ENCODE measurements at places on chromosomes 5 and 9.

DNA sequence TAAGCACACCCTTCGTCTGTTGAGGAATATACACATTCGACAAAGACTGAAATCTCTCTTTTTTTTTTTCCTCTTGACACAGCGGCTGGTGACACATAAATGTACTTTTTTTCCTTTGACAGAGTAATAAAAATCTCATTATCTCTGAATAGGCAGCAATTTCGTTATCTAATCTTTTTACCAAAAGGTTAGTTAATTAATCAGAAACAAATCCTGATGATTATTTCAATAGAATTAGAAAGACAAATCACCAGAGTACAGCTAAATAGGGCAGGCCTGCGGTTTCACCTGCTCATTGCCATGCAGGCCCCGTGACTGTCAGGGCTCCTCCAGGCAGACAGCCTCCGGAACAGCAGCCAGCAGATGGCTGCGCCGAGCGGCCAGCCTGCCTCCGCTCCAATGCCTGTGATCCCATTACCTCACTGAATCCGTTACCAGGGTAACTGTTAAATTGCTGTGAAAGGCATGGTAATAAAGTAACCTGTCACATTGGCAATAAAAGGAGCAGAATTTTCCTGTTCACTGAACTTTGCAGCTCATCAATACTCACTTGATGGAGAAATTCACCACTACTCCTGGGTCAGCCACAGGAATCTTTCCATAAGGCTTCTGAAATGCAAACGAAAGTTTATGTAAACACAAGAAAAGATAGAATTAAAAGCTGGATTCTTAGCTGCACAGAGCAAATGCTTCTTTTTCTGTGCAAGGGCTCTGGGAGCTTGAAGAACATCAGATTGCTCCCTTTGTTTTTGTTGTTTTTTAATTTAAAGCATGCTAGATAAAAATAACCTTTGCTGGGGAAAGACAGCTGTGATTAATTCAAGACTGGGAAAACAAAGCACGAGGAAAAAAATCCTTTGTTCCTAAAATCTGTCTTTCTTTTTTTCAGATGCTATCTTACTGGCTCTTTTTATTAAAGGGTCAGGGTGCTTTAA, 666.4 kb upstream of the ZNF608 start:
- peak; percentile 55 for DNase-seq

DNA sequence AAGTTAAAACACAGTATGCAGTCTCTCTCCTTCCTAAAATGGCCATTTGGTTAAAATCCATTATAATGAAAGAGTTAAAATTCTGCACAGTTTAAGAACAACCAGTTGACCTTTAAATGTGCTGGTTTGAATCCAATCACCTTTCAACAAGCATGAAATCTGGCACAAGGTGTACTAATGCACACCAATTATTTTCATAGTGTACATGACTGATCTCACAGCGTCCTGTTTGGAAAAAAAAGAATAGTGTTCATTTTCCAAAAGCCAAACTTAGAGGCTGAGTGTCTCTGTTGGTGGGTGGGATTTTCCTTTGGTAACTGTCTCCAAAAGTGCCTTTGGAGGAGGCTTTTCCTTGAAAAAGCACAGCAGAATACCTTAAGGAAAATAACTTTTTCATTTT, 180.6 kb downstream of the DEPDC1B start:
- DNase-seq = no peak

GRCh38 chr9:98708933-98709911, at the start of gene GABBR2:
Gene GABBR2, minus strand, starts transcription at chr9:98708935. Its CDS starts 198 bp downstream, at chr9:98708737.
- no peak for DNase-seq

GRCh38 chr9:128802482-128802881, 15.4 kb downstream of the TBC1D13 start:
- DNase-seq = no peak

DNA sequence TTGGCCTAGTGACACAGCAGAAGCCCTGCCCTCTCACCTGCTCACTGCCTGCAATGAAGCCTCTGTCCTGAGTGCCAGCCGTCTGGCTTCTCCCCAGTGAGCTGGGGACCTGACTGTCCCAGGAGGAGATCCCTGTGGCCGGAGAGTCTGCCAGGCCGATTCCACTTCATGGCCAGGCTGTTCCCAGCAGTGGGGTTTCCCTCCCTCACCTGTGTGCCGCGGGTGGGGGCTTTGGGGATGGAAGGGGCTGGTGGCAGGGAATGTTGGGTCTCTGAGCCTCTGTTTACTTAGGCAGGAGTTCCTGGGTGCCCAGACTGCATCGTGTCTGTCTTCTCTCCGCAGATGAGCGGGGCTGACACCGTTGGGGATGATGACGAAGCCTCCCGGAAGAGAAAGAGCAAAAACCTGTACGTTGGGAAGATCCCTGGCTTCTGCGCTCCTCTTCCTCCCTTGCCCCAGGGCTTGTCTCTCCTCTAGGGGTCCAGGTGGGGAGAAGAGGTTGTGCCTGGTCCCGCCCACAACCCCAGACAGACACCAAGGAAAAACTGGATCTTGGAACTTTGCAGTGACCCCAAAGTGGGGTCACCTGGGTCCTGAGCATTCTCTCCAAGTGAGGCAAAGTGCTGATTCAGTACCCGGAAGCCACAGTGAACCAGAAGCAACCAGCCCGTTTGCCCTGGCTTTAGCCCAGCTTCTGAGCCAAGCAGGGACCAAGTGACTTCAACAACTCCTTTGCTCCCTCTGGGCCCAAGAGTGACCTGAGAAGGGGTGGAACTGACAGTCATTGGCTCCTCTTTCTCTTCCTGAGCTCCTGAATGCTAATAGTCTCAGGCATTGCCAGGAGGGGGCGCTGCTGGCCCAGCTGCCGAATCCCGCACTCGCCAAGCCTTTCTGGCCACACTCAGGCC, 127.7 kb downstream of the RGS3 start:
- DNase-seq = no peak

Measured in RWPE1 (cell line).